ENCODE measurements at places on chromosomes 5 and 9.

- peak; percentile 93 for DNase-seq
Observed at GRCh38 chr9:111016426-111017045, 21.7 kb downstream of the LPAR1 start.

DNA sequence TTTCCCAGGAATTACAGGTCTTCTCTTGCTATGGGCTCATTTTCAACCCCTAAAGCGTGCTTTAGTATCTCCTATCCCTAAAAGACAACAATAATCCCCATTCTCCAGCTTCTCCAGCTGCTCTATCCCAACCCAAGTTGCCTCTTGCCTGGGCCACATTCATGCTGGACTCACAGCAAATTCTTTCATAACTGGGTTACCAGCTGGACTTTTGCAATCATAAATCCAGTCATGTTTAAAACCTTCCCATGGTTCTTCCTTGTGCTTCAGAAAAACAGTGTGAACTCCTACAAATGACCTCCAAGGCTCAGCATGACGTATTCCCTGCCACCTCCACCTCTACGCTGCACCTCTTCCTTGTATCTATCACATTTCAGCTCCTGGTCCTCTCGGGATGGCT lies 346.9 kb downstream of the GADD45G start:
- DNase-seq: peak; percentile 8

DNA sequence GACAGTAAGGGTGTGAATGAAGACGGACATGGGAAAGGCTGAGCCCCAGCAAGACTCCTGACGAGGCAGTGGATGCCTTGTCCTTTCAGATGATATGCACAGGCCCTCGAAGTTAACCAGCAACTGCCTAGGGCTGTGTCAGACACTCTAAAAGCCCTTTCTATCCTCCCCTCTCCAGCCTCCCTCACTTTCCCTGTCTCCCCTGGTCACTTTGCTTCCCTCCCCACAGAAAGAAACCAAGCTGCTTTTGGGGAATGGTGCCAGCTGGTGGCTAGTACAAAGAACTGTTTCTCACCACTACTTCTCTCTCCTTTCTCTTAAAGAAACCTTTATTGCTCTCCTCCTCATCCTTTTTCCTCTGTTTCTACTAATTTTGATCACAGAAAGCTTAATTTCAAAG lies 21.4 kb downstream of the LHFPL2 start:
- peak; percentile 52 for DNase-seq

GRCh38 chr9:101453776-101454570 lies 18.4 kb upstream of the ALDOB start:
- DNase-seq: peak; percentile 25

- no peak for DNase-seq
Observed at GRCh38 chr5:132460846-132461568, 29.6 kb downstream of the IRF1 start.

DNA sequence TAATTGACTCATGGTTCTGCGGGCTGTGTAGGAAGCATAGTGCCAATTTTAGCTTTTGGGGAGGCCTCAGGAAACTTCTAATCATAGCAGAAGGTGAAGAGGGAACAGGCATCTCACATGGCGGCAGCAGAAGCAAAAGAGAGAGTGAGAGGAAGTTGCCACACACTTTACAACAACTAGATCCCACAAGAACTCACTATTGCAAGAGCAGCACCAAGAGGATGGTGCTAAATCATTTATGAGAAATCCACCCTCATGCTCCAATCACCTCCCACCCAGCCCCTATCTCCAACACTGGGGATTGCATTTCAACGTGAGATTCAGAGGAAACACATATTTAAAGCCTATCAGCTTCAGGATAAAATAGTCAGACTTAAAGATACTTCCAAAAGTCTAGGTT lies 36.1 kb upstream of the LPAR1 start:
- DNase-seq: no peak

DNA sequence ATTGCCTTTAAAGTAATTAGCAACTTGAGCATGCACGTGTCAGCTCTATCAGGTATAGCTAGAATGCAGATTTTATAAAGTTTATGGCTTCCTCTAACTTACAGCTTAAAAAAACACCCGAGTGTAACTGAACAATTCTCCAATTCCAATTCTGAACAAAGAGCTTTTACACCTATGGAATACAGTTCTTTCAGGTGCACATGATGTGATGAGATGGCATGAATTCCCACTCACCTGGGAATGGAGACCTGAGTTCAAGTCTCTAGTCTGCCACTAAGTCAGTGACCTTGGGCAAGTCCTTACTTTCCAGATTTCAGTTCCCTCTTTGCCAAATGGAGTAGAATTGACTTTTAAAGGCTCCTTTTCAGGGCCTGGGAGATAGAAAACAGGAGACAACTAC lies 1.8 kb downstream of the ZFAND5 start:
- DNase-seq: peak; percentile 36

DNA sequence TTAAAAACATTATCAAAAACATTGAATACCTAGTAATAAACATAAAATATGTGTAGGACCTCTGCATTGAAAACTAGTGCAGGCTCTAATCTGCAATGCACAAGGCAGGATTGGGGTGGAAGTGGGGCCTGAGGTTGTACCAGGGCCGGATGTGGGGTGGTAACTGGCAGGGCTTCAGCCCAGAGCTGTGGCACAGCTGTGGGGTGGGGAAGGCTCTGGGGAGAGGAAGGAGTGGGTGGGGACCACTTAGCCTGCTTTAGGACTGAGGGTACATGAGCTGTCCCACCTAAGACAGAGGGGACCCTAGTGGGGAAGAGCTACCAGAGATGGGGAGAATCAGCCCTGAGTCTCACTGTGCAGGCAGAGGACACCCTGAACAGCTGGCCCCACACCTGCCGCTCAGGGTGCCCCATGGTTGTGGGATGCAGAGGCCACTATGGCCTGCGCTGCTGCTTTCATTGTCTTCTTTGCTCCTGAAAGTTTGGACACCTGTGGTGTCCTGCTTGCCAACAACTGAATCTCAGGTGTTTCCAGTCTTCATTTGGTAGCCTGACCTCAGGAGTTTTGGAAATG lies 311.4 kb downstream of the TLE4 start:
- DNase-seq: no peak

DNA sequence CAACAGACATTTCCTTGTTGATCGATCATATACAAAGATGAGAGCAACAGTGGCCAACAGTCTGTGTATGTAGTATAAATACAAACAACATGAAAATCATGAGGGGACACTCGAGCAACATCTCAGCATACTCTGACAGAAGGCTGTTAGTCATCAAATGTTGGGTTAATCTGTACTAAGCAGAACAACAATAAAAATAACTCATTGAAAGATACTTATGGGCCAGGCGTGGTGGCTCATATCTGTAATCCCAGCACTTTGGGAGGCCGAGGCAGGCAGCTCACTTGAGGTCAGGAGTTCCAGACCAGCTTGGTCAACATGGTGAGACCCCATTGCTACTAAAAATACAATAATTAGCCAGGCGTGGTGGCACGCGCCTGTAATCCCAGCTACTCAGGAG lies 67.3 kb downstream of the SCAI start:
- no peak for DNase-seq

GRCh38 chr9:128213746-128214497 lies 10.7 kb downstream of the DNM1 start:
- DNase-seq: no peak

GRCh38 chr9:125649826-125650225 lies 57.2 kb downstream of the MAPKAP1 start:
- peak; percentile 17 for DNase-seq

GRCh38 chr9:20604562-20604961 lies 17.7 kb downstream of the MLLT3 start:
- DNase-seq: peak; percentile 56

GRCh38 chr5:135324897-135325650 lies 74.0 kb downstream of the MACROH2A1 start:
- DNase-seq: no peak

DNA sequence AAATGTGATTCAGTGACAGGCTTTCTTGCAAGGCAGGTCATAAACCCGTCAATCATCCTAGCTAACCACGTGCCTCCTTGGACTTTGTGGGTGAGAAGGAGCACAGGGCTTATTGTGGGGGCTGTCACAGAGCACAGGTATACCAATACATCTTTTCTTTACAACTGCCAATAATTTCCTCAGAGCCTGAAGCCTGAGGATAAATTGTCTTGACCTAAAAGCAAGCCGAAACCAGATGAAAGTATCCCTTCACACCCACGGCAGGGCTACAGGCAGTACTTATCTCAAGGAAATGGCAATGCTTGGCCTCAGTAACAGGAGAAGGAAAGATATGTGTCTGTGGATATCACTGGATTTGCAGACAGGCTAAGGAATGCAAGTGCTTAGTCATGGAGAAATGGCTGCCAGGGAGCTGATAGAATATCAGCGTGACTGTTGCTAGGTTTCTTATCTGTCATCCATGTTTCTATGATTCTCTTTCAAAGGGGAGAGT lies 90.3 kb upstream of the ZNF366 start:
- peak; percentile 94 for DNase-seq

DNA sequence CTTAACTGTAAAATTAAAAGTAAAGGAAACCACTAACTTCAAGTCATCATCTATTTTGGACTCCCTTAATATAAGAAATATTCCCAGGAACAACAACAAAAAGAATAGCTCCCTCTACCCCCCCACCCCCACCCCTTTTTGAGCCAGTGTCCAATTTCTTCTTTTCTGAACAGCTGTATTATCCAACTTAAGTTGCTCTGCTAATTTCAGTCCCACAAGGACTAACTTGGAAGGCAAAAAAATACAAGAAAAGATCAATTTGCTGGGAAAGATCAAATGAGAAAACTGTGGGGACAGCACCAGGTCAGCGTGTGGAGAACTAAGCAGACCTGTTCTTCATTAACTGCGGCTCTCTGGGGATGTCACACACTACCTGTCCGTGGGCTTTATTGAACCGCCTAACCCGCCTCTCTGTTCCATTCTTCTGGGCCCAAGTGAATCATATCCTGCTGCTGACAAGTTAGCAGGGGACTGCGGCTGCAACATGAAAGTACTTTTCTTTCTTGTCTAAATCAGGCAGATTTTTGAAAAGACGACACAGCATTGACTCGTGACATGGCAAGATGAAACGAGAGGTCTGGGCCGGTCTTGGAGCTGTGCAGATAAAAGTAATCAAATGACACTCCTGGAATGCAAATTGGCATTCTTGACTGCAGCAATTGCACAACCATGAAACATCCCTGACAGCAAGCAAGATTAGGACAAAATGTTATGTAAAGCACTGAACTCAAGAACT lies 2.7 kb downstream of the BNC2 start:
- DNase-seq: peak; percentile 95

DNA sequence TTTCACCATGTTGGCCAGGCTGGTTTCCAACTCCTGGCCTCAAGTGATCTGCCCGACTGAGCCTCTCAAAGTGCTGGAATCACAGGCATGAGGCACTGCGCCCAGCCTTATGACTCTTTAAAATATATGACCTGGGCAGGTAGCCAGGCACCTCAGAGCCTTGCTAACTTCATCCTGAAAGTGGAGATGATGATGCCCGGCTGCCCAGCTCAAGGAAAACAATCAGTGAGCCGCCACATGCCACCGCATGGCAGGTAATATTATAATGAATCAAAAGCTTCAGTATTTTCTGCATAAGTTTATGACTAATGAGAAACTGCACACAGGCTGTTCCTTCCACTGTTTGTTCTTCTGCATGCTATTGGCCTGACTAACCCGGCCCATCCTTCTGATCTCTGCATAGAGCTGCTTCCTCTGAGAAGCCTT lies 30.4 kb upstream of the DMRT1 start:
- DNase-seq: peak; percentile 13

DNA sequence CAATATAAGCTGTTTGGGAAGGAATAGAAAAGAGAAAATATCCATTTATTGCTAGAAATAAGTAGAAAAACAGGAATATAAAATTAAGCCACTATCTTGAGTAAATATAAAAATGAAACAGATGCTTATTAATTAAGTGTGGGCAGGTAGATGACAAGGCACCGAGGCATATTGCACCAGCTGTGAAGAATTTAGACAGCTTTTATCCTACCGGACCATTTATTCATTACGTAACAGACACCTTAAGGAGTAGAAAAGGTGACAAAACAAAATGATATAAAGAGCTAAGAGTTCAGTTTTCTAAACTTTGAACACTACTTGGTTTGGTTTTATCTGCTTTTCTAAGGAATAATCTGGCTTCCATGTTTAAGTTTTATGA lies 404.1 kb downstream of the PTPRD start:
- DNase-seq: no peak

- no peak for DNase-seq
Observed at GRCh38 chr5:132238901-132239500, 11.3 kb upstream of the P4HA2 start.

DNA sequence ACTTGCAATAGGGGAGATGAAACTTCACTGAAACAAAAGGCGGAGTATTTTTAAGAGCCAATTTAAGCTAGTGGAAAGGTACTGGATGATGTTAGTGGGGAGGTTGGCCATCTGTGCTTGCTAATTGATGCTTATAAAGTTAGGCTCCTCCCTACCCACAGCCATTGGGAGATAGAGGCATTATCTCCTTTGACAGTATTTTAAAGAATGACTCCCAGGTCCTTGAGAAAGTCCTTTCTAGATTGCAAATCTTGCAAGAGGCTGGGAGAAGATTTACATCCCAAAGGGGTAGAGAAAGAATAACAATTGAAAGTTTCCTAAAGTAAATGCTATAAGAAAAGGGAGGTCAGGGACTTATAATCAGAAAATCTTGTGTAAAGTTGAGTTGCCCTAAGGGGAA lies 282.6 kb downstream of the BRINP1 start:
- DNase-seq: no peak

DNA sequence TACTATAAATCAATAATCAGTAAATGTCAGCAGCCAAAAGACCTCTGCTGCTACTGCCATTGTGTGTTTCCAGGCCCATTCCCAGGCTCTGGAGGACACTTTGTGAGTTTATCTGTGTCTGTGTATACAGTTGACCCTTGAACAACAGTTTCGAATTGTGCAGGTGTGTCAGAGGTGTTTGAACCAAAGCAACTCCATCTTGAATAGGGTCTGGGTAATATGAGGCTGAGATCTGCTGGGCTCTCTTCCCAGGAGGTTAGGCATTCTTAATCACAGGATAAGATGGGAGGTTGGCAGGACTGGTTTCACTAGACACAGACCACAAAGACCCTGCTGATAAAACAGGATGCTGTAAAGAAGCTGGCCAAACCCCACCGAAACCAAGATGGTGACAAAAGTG lies 2.3 kb upstream of the TBCA start:
- DNase-seq: no peak

GRCh38 chr9:84000186-84000585 lies 19.6 kb downstream of the RMI1 start:
- peak; percentile 71 for DNase-seq

GRCh38 chr9:72592502-72593403 lies 71.3 kb downstream of the TMC1 start:
- DNase-seq: peak; percentile 87

GRCh38 chr9:124834591-124834990 lies 18.7 kb upstream of the WDR38 start:
- DNase-seq: peak; percentile 60

DNA sequence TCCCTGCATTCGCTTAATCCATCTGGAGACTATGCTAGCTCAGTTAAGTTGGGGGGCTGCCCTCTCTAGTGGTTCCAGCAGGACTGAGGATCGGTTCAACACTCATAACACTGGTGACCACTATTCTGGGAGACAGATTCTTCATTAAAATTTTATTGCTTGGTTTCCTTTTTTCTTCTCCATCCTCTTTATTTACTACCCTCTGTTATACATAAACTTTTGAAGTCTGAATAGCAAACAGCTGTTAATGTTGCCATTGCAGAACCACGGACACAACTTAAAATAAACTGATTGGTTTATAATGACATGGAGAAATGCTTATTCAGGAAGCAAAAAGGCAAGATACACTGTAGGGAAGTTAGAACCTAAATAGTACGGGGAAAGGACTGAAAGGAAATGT lies 22.1 kb downstream of the IQGAP2 start:
- no peak for DNase-seq

- DNase-seq: peak; percentile 87
Observed at GRCh38 chr5:125043781-125044391, 297.4 kb upstream of the ZNF608 start.

- DNase-seq: no peak
Observed at GRCh38 chr5:9245071-9245470, 300.8 kb downstream of the SEMA5A start.
